GM12878 (cell line): ENCODE measurements at places on chromosomes 12 and 14. TPM values are rescaled to one million over a fixed set of nuclear protein-coding genes. Genes with fewer than 3 reads are reported as not detected.

GRCh38 chr12:125377093-125377492 is 311.9 kb downstream of the AACS start:
- no peak for DNase-seq

The GPRC5A gene
- total RNA-seq, result 2.8 and 3.5 TPM in 2 replicates

DNA sequence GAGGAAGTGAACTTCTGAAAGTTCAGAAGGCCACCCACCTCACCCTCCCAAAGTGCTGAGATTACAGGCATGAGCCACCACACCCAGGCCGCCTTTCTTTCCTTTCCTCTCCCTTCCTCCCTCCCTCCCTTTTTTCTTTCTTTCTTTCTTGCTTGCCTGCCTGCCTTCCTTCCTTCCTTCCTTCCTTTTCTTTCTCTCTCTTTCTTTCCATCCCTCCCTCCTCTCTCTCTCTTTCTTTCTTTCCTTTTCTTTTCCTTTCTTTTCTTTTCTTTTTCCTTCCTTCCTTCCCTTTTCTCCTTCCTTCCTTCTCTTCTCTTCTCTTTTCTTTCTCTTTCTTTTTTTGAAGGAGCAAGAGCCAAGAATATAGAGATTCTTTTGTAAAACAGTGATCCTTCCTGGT is 208.3 kb upstream of the HMGA2 start:
- DNase-seq, result no peak

- no peak for DNase-seq
Measured at GRCh38 chr12:84411031-84411430, 501.6 kb downstream of the SLC6A15 start.

The KCNC2 gene
- total RNA-seq, result not detected in 2 replicates

The LUM gene
- 0.31 and 0.37 TPM in 2 replicates for total RNA-seq
